ENCODE measurements at places on chromosomes 7 and 10. TPM values are rescaled to one million over a fixed set of nuclear protein-coding genes. Genes with fewer than 3 reads are reported as not detected.

Gene CCDC172
- total RNA-seq: not detected

Gene GATA3
- total RNA-seq: not detected

Gene SDK1
- total RNA-seq: 13.3 TPM

DNA sequence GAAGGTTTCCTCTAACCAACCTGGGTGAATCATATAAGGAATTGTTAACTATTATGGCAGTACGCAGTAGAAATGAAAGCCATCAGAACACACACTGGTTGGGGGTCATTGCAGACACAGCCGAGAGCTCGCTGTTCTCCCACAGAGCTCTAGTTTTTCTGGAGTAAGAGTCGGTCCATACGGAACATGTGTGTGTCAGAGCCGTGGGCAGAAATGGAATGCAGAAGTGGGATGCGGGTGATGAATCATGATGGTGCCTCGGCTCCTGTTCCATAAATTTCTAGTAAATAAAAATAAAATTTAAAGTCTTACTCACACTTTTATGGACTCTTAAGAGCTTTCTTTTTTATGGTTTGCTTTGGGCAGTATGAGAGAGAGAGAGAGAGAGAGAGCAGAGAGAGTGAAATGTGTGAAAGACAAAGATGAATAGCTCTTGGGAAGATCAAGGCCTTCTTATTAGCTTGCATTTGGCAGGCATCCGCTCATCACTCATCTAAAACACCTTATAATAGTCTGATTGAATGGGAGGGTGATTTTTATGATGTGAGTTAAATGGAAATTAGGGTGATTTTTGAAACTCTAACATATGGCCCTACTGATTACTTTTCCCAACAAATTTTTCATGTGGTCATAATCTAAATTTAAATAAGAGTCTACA lies 98.8 kb upstream of the PFKP start:
- no peaks in the 10 kb centered on the region for H3K4me1 ChIP-seq
- H3K27me3 ChIP-seq: no peaks in the 10 kb centered on the region
- no peak overlapping the region for H3K27ac ChIP-seq
- no peaks in the 10 kb centered on the region for H3K36me3 ChIP-seq

DNA sequence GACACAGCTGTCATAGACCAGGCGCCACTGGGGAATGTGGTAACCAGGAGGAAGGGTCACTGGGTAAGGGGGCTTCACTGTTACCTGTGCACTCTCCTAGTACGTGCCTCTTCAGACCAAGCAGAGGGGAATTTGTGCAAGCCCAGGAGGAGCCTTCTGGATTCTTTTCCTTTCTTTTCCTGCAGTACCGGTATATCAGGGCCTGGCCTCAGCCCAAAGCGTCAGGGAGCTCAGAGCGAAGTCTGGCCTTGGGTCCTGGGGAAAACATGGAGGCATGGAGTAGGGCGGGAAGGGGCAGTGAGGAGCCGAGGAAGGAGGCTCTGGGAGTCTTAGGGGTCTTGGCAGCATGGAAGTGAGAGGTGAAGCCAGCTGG lies 133.6 kb upstream of the GDF10 start:
- no peaks in the 10 kb centered on the region for H3K27me3 ChIP-seq
- DNase-seq: no peak
- peak overlapping the region; percentile 90 for H3K27ac ChIP-seq

- no peak overlapping the region for H3K27ac ChIP-seq
- H3K4me3 ChIP-seq: no peak overlapping the region
- DNase-seq: no peak
- H3K36me3 ChIP-seq: no peaks in the 10 kb centered on the region
These were observed 122.0 kb upstream of the PRKCQ start for GRCh38 chr10:6702030-6702429.

DNA sequence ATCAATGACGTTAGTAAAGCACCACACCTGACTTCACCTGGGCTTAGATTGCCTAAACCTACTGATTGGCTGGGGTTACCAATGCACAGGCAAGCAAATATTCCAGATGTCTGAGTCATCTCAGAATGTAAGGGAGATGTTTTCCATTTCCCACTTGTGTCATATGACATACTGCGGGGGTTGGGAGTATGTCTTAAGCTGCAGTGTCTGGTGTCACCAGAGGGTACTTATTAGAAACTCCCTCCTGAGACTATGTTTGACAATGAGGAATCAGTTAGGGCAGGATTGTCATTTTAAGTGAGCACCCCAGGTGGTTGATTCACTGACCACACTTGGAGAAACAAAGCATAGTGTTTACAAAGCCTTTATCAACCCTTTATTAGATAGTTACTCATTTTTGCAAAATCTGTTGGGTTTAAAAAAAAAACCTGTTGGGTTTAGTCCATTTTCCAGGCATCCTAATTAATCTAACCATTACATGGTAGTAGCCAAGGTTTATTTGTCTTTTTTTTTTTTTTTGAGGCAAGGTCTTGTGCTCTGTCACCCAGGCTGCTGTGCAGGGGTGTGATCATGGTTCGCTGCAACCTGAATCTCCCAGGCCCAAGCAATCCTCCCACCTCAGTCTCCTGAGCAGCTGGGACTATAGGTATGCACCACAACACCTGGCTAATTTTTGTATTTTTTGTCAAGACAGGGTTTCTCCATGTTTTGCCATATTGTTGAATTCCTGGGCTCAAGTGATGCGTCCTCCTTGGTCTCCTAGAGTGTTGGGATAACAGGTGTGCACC lies 72.5 kb downstream of the CDK6 start:
- DNase-seq: no peak
- H3K4me3 ChIP-seq: no peak overlapping the region
- H3K36me3 ChIP-seq: no peaks in the 10 kb centered on the region
- peaks cover 17% of the 10 kb centered on the region for H3K4me1 ChIP-seq
- H3K27ac ChIP-seq: no peak overlapping the region

DNA sequence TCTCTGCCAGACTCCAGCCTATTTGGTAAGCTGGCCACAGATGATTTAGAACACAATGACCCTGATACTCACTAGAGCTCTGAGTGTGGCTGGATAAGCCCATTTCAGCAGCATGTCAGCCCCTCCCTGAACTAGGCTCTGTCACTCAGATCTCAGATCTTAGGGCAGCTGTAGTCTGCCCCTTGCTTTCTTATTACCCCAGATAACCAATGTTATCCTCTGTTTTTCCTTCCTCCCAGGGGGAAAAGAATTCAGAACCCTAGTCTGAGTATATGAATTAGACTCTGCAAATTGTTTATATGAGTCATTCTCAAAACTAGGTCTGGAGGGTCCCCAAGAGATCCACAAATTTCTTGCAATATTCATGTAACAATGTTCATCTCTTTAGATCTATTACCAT lies 286.2 kb downstream of the KCNMA1 start:
- H3K27me3 ChIP-seq: no peaks in the 10 kb centered on the region
- no peak overlapping the region for H3K4me3 ChIP-seq
- H3K4me1 ChIP-seq: peaks cover 9% of the 10 kb centered on the region
- peak overlapping the region; percentile 70 for H3K27ac ChIP-seq
- H3K36me3 ChIP-seq: no peaks in the 10 kb centered on the region
- no peak for DNase-seq

GRCh38 chr10:91569522-91569921 lies 63.3 kb downstream of the PPP1R3C start:
- no peak overlapping the region for H3K27ac ChIP-seq
- no peaks in the 10 kb centered on the region for H3K4me1 ChIP-seq
- no peak for DNase-seq
- no peak overlapping the region for H3K4me3 ChIP-seq
- no peaks in the 10 kb centered on the region for H3K36me3 ChIP-seq

GRCh38 chr10:52870562-52870961 lies 98.0 kb upstream of the MBL2 start:
- H3K36me3 ChIP-seq: no peaks in the 10 kb centered on the region
- no peak for DNase-seq
- H3K4me1 ChIP-seq: no peaks in the 10 kb centered on the region

- DNase-seq: no peak
- no peak overlapping the region for H3K4me3 ChIP-seq
- H3K36me3 ChIP-seq: no peaks in the 10 kb centered on the region
- H3K27ac ChIP-seq: no peak overlapping the region
- H3K27me3 ChIP-seq: no peaks in the 10 kb centered on the region
These were observed 6.3 kb downstream of the COL28A1 start for GRCh38 chr7:7529328-7529727.
